ENCODE measurements at places on chromosomes 7 and 10. TPM values are rescaled to one million over a fixed set of nuclear protein-coding genes. Genes with fewer than 3 reads are reported as not detected.

DPCD gene
- 33.4 TPM for total RNA-seq

AKR1E2 gene
- 5.6 TPM for total RNA-seq

AKR1D1 gene
- total RNA-seq: not detected

PIP gene
- total RNA-seq: 0.36 TPM

ACTR3C gene
- not detected for total RNA-seq

HSPA12A gene
- total RNA-seq: 9.7 TPM

All from A549 treated with Mapracorat at 1 μM for 4 hours (cell line).